ENCODE measurements at places on chromosomes 7 and 10.

GRCh38 chr10:76178532-76179292 lies 747.3 kb downstream of the LRMDA start:
- DNase-seq = no peak

DNA sequence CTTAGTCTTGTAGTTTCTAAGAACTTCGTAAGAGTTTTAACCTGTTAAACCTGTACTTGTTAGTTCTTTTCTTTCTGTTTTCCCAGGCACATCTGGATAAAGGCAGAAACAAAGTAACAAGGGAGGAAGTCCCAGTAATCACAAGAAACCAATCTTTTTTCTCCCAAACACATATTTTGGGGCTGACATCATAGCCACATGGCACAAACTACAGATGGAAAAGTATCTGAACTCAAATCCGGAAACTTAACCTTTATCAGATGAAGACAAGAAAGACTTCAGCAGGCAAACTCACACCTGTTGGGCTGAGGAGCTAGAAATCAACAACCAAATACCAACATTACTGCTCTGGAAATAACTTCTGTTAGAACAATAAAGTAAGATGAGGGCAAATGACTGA lies 67.1 kb downstream of the CUBN start:
- DNase-seq = no peak

DNA sequence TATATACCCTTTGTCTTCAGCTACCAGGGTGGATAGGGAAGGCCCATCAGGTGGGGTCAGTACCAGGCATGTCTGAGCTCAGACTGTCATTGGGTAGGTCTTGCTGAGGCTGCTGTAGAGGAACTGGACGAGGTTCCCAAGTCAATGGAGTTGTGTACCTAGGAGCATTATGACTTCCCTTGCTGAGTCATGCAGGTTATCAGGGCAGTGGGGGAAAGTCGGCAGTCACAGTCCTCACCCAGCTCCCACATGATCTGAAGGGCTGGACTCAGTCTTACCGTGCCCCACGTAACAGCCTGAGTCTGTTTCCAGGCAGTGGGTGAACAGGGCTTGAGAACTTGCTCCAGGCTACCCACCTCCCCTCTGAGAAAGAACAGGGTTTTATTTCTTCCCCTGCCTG lies 260.8 kb upstream of the COBL start:
- DNase-seq = no peak

DNA sequence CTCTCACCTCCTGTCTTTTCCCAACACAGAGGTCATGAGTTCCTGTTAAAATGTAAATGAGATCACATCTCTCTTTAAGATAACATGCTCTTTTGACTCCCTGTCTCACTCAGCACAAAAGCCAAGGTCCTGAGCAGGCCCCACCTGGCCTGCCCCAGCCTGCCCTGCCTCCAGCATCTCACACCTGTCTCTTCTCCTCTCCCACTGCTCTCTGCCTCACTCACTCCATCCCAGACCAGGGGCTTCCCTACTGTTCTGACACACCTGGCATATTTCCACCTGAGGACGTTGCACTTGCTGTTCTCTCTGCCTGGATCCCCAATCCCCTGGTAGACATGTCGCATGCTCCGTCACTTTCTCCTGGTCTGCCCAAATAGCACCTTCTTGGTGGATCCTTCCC lies 285.0 kb upstream of the ZMIZ1 start:
- no peak for DNase-seq

DNA sequence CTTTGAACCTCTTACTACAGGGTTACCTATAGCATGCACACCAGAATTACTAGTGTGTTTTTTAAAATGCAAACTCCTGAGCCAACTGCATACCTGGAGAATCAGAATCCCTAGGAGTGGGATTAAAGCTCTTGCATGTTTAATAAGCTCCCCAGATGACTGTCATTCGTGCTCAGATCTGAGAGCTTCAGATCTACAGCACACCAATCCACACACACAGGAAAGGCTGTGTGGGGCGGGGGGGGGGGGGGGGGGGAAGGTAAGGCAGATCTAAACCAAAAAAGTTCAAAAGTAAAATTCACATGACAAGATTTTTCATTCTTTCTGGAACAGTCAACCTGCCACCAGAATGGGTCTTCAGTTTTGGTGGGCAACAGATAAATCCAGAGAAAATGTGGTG lies 5.5 kb downstream of the FAM3C start:
- DNase-seq = no peak

DNA sequence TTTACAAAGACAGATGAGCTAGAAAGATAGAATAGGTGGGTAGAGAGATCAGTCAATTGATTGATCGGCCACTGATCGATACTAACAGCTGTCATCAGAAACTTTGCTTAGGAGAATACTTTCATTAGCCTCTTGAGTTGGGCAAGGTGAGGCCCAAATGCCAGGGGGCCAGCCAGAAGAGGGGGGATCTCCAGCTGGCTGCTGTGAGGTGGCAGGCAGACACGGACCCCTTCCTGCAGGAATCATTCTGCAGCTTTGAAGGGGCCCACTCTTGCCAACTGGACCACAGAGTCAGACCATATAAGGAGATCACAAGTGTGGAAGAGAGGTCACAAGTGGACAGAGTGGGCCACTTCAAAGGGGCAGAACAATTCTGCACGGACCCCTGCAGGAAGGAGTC lies 62.9 kb upstream of the DOCK1 start:
- no peak for DNase-seq

GRCh38 chr7:36661135-36661840 lies 63.0 kb downstream of the AOAH start:
- DNase-seq = no peak

DNA sequence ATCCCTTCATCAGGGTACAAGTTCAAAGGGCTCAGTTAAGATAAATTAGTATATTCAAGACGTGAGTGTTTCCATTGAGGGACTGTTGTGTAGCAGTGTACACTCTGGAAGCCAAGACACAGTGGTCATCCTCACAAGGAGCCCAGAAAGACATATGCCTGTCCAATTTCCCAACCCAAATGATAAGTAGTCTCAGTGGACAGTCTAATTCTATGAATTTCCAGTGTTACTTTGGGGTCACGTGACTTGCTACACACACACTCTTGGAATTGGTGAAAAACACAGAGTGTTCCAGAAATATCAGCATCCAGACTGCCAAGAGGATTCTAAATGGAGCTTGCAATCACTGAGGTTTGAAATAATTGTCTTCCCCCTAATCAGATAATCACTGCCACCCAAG lies 365.1 kb downstream of the WDR11 start:
- DNase-seq = no peak

GRCh38 chr7:108653526-108653925 lies 83.9 kb downstream of the DNAJB9 start:
- no peak for DNase-seq

GRCh38 chr7:36288501-36288900 lies 101.2 kb upstream of the ANLN start:
- DNase-seq = no peak

- no peak for DNase-seq
These were observed 252.5 kb downstream of the SLC25A13 start for GRCh38 chr7:96069401-96069800.

DNA sequence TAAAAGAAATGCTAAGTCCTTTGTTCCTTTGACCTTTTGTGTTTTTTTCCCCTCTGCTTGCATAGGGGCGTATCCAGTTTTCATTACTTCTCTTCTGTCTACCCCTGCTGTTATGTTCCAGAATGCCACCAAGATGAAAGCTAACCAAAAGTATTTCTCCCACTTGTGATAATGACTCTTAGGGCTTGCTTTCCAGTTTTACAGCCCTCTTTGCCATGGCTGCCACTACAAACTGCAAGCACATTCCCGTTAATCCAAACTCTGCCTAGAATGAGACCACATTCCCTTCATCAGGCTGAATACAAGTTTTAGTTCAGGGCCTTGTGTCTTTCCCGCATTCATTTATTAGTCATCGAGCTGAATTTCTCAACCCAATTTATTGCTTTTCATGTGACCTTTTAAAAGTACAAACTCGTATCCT lies 23.6 kb upstream of the CD36 start:
- no peak for DNase-seq

DNA sequence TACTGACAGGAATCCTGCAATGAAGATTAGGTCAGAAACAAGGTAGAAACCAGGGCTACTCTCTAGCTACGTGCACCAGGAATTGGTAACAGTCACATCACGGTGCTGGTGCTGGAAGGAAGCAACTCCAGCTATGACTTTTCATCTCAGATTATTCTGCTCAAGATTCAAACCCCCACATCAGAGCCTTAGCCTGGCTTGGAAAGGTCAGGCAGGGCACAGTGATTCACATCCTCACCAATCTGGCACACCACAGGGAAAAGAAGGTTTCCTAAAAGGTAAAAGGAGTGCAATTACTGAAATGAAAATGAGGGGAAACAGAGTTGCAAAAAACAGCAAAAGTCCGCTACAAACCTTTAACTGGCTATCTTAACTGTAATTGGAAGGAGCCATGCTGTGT lies 240.2 kb upstream of the NPSR1 start:
- no peak for DNase-seq

DNA sequence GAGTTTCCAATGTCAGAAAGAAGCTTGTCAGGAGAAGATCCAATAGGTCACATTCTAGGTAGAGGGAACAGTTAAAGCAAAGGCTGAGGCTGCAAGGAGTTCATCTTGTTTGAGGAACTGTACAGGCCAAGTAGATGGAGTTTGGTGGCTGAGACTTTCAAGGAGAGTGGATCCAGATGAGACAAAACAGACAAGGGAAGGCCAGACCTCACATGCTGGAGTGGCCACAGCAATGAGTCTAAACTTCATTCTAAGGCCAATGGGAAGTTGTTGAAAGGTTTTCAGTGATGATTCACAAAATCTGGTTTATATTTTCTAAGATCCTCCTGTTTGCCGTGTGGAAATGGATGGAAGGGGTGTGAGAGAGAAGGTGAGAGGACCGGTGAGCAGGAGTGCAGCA lies 40.0 kb downstream of the EPDR1 start:
- DNase-seq = no peak

GRCh38 chr10:5291501-5292195 lies 73.1 kb upstream of the UCN3 start:
- no peak for DNase-seq

GRCh38 chr10:126638542-126638941 lies 32.0 kb downstream of the C10orf90 start:
- no peak for DNase-seq

DNA sequence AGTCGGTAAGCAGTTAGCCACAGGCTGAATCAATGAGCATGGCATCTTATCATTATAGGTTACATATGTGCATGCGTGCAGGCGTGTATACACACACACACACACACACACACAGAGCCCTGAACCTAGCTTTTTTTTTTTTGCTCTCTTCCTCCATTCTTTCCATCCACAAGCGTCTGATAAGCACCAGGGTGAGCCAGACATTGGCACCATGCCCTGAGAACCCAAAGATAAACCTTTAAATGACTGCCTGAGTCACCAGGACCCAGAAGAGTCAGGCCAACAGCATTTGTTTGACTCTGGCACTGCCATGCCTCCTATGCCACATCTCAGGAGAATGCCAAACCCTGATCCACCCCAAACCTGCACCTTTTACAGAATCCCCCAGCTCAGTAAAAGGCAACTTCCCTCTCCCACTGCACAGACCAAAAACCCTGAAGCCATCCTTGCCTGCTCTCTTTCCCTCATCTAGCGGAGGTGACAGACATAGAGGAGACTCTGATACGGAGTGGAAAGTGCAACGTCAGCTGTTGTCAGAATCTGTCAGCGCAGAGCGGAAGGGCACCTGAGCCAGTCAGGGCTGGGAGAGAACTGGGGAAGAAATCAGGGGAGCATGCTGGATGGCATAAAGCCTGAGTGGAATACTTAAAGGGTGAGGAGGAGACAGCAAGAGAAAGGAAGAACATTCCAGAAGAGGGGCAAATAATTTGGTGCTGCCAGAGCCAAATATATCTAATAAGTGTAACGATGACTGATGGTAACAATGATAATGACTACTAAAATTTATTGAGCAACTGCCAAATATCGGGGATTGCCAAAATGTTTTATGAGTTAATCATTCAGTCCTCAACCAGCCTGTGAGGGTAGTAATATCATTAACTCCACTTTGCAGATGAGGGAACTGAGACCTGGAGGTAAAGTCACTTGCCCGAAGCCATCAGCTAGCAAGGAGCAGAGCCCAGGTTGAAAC lies 3.2 kb downstream of the PARP12 start:
- no peak for DNase-seq

DNA sequence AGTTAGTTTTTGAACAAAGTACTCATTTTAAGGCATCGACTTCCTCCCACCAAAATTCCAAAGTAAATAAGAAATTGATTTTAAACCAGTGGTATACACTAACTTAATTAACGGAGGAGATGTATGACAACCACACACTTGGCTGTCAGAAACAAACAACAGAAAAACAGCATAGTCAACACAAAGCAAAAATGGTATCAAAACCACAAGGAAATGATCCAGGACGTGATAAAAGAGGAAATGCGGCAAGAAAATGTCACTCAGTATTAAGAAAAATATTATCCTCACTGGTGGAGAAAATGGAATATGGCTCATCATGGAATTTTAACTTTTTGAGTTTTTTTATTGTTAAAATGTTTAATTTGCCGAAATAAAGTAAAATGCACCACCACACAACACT lies 17.5 kb downstream of the KIAA1549 start:
- no peak for DNase-seq

DNA sequence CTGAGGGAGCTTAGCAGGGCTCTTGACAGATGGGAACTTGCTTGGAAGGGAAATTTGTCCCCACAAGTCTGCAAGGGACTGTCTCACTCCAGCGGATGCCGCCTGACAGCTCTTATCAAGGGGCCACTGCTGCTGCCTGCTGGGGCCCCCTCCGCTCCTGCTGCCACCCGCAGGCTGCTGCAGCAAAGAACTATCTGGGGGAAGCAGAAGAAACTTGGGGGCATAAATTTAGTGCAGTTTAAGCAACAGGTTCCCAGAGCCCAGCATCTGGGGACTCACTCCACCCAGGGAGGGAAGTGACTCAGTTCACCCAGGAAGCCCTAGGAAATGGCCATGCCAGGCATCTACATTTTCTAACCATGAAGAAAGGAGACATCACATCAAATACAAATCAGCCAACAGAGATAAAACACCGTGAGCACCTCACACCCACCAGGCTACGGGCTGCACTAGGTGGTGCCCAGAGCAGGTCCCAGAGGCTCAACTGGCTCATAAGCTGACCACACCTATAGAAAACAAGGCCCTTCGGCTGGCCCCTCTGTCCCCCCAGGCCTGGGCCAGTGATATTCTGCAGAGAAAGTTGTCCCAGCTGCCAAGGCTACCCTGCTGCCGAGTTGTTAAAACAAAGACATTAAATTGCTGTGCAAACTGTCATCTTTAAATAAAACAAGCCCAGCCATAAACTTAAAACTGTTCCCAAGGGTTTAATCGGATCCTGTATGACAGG lies 3.7 kb downstream of the RGS10 start:
- DNase-seq = no peak

GRCh38 chr7:112587504-112587903 lies 106.7 kb downstream of the LSMEM1 start:
- DNase-seq = no peak

Data from stimulated activated CD8-positive, alpha-beta memory T cell treated with anti-CD3 and anti-CD28 coated beads, Interleukin-7, amount 100 ng/mL, for 1 hour (primary cell).